Coronary artery (tissue), 2 donors: ENCODE measurements at places on chromosomes 1 and 21.
A peak's percentile ranks its signal among the peaks of the same experiment; 100 is the strongest.

DNA sequence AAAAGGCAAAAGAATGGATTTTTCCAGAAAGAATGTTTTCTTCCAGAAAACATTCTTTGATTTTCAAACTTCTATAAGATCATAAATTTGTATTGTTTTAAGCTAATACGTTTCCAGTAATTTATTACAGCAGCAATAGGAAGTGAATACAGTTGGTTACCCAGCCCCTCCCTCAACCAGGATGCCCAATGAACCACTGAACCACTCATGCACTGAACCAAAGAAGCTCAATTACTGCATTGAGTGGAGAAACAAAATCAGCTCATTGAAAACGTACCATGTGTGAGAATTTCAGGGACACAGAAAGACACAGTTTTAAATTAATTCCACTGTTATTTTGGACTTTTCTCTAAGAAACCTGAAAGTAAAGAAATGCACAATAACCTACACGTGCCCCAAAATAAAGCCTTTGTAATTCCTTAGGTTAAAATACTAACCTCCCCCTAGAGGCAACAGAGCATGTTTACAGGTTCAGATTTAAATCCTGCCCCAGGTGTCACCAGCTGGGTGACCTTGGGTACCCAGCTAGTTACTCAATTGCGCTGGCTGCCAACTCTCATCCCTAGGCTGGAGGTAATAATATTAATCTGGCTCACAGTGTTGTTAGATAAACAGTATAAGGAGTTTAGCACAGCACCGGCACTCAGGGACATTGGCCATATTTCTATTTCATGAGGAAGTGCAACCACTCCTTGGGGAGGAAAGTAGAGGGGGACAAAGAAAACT, 111.7 kb downstream of the NMNAT2 start:
- DNase-seq, result no peak

GRCh38 chr1:160888926-160889325, 3.9 kb upstream of the ITLN1 start:
- DNase-seq, result no peak

DNA sequence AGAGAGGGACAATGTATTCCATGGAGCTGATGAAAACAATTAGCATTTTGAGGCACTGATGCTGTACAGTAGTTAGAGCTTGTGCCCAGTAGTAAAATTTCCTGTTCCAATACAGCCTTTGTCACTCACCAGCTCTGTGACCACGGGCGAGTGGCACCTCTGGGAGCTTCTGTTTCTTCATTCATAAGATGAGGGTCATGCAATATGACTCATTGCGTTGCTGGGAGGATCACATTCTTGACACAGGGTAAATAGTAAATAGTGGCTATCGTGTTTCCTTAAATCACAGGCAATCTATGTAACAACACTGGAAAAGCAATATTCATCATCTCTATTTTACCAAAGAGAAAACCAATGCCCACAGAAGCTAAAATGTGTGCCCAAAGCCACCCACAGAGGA, 4.5 kb upstream of the LRRC52 start:
- DNase-seq, result no peak

DNA sequence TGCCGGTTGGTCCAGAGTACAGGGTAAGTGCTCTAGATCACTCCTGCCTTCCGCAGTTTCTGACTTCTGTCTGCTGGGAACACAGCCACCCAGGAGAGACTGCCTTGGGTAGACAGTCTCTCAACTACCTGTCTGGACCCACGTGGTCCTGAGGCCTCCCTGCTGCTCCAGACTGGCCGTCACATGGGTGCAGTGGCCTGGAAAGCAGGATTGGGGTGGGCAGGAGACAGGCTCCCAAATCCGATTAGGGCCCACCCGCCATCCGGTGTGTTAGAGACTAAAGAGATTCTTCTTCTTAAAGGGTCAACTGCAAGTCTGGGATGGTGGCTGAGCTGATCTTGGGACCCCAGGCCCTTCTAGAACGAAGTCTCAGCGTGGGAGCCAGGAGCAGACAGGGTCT, 105.5 kb downstream of the EBNA1BP2 start:
- DNase-seq, result no peak

DNA sequence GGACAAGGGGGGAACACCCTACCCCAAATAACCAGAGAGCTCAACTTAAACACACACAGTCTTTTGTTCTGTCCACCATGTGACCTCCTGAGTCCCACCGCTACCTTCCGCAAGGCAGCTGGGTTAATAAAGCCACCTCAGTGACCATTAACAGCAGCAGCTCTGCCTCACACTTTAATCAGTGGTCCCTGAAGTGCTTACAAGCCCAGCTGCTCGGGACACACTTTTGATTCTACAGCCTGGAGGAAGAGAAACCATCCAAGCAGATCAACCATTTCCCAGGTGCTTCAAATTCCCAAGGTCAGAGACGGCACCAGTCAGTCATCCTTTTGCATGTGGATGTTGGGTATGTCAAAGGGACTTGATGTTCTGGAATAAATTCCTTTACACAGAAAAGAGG, 70.1 kb downstream of the KCNJ15 start:
- peak; percentile 19 for DNase-seq

DNA sequence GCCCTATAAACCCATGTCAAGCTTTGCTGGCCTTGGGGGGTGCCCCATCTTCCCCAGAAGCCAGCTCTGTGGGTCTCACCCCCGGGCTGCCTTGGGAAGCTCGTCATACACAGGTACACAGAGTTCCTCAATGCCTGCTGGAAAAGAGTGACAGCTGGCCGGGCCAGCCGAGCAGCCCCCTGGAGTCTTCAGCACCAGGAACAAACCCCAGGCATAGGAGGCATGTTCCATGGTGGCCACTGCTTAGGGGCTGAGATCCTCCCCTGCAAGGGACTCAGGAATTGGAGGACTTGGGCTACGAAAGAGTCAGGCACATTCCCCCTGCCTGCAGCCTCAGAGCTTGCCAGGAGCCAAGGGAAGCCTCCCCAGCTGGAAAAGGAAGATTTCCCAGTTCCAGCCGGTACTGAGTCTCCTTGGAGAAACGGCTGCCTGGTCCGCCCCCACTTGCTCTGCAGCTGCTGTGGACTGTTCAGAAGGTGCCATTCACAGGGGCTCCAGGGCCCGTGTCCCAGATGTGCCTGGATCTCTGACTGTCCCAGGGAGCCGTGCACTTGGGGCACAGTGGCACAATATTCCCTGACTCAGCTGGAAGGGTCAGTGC, 89.5 kb downstream of the STUM start:
- DNase-seq, result peak; percentile 62

- no peak for DNase-seq
Observed at GRCh38 chr1:29793653-29794348, 557.5 kb downstream of the PTPRU start.

DNA sequence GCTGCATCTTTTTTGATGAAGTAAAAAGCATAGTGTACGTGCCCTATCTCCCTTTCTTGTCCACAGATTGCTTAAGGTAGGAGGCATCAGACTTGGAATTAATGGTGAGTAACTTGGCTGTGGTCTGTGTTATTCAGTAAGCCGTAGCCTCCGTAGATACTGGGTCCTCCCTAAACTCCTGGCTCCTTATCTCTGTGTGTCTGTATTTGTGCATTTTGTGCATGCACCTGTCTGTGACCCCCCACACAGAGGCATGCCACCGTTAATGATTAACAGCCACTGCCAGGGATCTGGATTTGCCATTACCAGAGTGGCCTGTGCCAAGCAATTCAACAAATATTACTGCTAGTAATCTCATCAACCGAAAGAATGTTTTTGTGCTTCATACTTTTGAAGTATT, 31.9 kb downstream of the MAP3K21 start:
- DNase-seq, result no peak

GRCh38 chr1:18965206-18966173, 9.0 kb upstream of the IFFO2 start:
- no peak for DNase-seq

DNA sequence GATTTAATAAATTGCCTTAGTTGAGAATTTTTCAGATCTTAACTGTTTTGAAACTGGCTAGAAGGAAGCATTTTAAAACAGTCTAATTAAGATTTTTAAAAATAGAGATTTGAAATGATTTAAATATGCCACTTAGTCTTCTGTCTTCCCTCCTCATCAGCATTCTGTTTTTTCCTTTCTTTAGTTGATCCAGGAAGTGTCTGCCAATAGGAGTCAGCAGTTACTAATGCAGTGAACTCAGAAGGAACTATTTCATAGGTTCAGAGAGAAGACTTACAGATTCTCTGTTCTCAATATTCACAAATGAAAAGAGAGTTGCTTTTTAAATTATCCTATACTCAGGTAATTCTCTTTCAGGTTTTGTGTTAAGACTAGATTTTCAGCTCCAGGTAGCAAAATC, 84.5 kb downstream of the RPS6KC1 start:
- no peak for DNase-seq

- DNase-seq, result no peak
Observed at GRCh38 chr1:2480986-2481364, 4.9 kb downstream of the PLCH2 start.

DNA sequence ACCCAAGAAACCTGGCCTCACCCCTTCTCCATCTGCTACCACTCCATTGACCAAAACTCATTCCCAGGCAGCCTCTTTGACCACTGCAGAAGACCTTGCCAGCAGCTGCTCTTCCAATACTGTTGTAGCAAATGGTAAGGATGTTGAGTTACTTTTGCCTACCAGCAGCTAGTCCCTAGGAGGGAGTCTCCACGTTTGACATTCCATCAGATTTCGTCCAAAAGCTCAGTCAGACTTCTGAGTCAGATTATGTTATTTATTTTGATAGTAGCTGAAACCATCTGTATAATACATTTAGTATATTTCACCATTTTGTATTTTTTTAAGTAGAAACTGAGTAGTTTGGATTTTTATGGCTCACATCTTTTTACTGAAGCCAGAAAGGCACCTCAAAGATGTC, 51.5 kb upstream of the WNT2B start:
- DNase-seq, result no peak

DNA sequence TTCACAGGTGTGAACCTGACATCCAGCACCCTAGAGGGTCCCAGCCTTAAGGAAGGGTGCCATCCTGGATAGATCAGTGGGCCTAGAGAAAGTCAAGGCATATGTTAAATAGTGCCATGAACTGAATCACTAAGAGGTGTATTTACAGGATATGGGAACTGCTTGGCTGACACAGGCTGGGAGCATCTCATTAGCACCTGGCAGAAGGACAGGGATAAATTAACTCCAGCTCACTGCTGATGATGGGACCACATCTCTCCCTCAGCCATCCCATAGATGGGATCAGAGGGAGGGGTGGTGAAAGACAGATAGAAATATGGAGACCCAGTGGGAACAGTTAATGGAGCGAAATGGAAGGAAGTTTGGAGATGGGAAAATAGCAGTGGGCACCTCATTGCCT, 122.0 kb downstream of the IGSF21 start:
- DNase-seq, result no peak

DNA sequence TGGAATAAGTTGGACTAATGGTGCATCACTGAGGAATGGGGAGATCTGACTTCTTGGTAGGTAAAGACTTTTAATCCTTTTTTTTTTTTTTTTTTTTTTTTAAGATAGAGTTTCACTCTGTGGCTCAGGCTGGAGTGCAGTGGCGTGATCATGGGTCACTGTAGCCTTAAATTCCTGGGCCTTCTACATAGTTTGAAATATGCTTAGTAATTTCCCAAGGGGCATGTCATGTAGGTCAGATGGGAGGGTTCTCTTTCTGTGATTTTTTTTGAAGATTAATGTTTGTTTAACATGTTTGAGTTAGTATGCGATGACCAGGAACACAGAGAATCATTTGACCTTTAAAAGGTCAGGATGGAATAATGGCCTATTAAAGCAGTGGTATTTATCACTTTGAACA, 129.1 kb downstream of the S1PR1 start:
- no peak for DNase-seq

- DNase-seq, result no peak
Observed at GRCh38 chr1:208741296-208741695, 497.1 kb upstream of the PLXNA2 start.

- DNase-seq, result no peak
Observed at GRCh38 chr1:159889821-159890252, 10.1 kb downstream of the CFAP45 start.

- no peak for DNase-seq
Observed at GRCh38 chr1:232978091-232978634, 27.8 kb downstream of the NTPCR start.

- no peak for DNase-seq
Observed at GRCh38 chr1:224067621-224068457, 46.1 kb upstream of the FBXO28 start.

DNA sequence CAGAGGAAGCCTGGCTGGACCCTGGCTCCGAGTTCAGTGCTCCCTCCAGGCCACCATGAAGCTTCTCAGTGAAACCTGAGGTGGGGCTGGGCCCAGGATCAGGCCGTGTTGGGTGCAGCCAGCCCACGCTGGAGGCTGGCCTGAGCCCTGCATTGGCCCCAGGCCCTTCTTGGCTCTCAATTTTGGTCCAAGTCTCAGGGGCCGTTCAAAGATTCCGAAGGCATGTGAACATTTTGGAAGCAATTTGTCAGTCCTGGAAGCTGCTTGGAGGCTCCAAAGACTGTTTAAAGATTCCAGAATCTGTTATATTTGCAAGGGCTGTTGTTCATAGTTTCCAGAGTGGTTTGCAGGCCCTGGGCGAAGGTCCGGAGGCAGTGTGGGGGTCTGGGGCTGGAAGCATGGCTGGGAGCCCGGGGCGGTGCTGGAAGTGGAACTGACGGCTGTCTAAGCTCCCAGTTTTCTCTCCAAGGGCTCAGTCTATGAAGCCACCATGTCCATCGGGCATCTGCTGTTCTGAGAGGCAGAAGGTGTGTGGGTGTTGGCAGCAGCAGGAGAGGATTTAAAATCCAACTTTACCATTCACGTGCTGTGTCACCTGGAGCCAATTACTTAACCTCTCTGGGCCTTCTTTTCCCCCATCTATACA, 104.9 kb downstream of the EPHB2 start:
- DNase-seq, result no peak

DNA sequence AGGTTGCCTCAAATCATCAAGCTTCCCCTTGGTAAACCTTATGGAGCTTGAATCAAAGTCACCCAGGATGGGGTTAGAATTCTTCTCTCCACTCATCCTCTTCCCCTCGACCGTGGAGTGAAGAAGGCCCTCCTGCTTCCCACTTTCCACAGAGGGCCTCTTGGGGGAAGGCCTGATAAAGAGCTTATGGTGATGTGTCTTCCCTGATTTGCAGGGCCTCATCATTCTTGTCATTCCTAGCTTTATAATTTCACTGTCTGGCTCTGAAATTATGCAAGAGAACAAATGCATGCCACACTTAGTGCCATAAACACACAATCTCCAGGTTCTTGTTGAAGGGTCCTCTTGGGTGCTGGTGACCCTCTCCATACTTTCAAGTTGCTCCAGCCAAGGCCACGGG, 101.2 kb downstream of the HMGB4 start:
- no peak for DNase-seq

DNA sequence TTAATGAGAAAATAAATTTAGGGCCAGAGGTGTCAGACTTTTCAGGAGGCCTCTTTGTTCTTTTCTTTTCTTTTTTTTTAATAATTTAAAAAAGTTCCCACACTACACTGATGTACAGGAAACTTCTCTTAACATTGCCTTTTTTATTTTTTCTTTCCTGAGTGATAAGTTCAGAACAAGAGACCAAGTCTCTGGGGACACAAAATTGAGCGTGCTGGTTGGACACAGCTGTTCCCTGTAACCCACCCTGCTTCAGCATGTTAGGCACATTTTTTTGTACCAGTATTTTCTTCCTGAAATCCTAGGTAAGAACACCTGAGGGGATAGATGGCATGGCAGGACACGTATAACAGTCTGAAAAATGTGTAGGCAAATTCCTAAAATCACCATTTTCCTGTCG, 50.1 kb downstream of the PBX1 start:
- DNase-seq, result no peak

- no peak for DNase-seq
Observed at GRCh38 chr1:202711949-202712635, 1.8 kb upstream of the SYT2 start.
